ENCODE measurements at places on chromosomes 6 and 20.

- DNase-seq, result peak; percentile 4
These were observed 267.8 kb downstream of the PTPRK start for GRCh38 chr6:128252341-128253176.

DNA sequence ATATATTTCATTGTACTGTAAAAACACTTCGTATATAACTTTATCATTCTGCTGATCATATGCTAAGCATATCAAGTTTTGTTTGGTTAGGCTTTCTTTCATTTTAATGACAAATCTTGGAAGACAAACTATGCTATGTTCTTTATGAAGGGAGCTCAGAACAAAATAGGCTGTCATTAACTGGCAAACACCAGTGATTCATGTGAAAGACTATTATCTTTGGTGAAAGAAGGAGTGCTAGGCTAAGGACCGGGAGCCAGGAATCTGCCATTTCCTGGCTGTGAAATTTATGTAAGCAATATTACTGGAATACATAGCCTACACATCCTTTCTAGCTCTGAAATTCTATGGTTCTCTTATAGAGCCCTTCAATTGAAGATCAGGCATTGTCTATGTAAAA, 136.2 kb upstream of the CCN2 start:
- no peak for DNase-seq

- no peak for DNase-seq
These were observed 169.3 kb downstream of the SLC16A10 start for GRCh38 chr6:111256646-111257045.

DNA sequence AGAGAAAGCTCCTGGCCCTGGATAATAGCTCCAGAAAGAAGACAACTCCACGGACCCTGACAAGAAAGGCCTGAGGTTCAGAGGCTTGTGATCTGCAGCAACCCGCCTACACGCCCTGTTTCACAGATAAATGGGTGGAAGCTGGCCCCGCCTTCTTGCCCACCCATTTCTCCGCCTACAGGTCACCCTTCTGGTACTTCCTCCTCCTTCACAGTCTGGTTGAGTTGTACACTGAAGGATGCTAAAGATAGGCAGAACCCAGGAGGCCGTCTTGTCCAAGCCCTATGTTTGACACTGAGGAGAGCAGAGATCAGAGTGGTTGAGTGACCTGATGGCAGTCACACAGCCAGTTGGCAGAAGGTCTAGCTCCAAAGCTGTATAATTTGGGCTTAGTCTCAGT, 34.2 kb upstream of the MDGA1 start:
- DNase-seq, result peak; percentile 30

DNA sequence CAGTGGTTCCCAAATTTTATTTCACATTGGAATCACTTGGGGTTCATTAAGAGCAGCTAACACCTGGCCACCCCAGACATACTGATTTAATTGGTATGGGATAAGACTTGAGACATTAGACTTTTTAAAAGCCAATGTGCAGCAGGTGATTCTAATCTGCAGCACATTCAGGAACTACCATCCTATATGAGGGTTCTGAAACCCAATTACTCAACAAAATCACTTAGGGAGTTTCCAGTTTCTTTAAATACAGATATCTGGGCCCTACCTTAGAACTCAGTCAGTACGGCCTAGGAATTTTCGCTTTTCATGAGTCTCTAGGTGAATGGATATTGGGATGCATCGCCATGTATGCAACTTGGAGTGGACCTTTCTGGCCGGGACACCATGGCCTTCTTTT, 24.0 kb upstream of the L3MBTL3 start:
- no peak for DNase-seq

GRCh38 chr20:3323398-3323797, 84.1 kb downstream of the DNAAF9 start:
- DNase-seq, result no peak

DNA sequence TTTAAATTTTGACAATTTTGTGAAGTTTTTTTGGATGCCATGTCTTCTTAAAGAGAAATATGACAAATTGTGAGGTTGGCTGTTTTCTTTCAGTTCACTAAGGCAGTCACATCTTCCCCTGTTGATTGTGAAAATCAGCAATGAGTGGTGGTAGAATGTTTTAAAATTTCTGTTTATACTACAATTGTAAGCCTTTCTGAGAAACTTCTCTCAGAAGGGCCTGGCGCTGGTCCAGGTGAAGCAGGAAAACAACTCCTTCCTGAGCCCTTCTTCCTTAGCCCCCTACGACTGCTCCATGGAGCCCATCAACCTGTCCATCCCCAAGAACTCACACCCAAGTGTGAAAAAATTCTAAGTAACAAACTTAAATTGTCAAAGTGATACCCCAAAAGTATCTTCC, 80.6 kb downstream of the SSR1 start:
- no peak for DNase-seq

DNA sequence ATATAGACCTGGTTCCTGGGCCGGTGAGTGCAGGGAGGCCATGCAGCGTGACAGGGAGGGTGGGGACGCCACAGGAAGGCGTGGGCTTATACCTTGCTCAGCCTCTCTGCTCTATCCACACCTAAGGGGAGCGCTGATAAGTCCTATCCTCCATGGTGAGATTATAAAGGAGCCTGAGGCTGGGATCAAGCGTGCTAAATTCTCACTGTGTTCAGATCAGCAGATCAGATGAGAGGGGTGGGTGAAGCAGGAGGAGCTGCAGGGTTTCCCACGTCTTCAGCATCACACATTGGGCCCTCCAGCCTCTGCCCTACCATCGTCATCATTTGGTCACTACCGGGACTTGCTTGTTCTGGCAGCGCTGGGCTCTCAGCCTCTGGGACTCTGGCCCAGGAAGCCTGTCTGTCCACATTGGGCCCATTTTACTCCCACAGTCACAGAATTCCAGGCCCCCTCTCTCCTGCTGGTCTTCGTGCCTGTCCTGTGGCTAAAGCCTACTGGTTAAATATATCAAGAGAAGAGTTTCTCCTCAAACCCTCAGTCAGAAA, 29.1 kb upstream of the PDE10A start:
- no peak for DNase-seq

DNA sequence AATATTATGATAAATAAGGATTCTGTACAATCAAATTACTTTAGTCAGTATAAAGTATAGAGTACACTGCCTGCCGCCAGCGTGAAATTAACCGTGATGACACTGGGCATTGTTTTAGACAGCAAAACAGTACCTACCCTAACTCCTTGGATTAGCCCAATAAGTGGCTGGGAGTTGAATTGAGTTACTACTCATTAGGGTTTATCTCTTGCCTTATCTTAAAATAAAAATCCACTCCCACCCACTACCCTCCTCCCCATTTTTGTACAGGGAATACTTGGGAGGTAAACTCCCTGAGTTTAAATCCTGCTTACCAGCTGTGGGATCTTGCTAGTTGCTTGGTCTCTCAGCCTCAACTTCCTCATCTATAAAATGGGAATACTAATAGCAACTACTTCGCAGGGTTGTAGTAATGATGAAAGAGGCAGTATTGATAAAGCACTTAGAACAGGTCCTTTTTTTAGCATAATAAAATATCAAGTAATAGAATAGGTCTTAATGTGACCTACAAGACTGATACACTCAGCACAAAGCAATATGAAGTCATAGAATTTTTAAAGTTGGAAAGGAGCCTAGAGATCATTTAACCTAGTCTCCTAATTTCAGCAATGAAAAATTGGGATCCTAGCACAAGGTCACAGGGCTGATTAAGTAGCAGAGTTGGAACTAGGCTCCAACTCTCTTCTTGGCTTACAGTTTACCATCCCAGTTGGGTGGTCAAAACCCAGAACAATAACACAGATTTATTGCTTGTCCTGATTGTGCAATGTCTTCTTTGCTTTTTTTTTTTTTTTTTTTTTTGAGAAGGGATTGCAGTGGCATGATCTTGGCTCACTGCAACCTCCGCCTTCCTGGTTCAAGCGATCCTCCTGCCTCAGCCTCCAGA, 23.8 kb downstream of the PHACTR2 start:
- DNase-seq, result no peak

GRCh38 chr20:46341074-46342009, 33.0 kb upstream of the CDH22 start:
- no peak for DNase-seq

DNA sequence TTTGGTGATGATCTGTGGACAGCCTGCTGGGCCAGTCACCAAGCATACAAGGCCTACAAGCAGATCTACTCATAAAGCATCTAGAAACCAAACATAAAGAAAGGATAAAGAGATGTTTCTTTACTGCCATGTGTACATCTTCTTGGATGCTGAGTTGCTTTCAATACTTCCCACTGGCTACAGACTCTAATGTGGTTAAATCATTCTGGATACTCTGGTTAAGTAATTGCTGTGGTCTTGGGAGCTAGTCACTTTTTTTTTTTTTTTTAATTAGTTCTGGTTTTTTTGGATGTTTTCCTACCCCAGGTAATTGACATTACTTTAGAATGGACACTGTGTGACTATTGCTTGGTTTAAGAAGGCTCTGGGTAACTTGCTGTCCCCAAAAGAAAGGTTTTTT, 215.4 kb upstream of the RUNX2 start:
- no peak for DNase-seq

DNA sequence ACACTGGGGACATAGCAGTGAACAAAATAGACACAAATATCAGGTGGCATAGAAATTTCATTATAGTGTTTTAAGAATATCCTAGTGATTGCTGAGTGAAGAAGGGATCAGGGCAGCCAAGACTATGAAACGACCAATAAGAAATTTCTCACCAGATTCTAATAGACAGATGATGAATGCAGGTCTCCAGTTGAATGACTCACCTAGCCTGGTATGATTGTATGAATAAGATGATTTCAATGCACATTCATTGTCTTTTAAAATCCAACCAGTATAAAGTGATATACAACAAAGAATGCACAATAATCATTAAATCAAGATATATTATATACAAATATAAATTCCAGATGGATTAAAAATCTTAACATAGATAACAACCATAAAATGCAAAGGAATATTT, 124.5 kb upstream of the TENT5A start:
- DNase-seq, result no peak

GRCh38 chr6:115485400-115485799, 575.3 kb downstream of the FRK start:
- DNase-seq, result no peak

DNA sequence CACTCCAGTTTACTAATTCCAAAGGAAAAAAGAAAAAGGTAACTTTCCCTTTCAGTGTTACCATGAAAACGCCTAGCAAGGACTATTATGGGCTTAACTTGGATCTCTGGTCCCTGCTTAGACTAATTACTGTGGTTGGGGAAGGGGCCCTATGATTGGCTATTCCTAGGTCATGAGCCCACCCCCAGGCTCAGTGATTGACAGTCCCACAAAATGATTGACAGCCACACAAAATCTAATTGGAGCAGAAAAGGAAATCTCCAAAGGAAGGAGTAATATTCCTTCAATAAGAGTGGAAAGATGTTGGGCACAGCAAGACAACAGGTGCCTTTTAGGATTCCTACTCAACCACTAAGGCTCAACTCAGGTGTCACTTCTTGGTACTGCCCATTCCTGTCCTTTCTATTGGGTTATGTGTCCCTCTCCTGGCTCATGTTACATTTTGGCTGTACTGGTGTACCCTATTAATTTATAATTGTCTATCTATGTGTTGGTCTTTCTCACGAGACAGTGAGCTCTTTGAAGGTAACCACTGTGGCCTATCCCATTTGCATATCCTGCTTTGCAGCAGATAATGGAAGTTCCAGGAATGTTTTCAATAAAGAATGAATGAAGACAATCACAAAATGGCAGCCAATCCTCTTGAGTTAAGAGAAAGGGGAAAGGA, 5.5 kb upstream of the UTRN start:
- DNase-seq, result no peak

GRCh38 chr20:50224531-50225255, 34.1 kb downstream of the CEBPB start:
- DNase-seq, result no peak

GRCh38 chr20:4605166-4605565, 116.5 kb upstream of the PRND start:
- no peak for DNase-seq

GRCh38 chr6:6412700-6413099, 92.2 kb upstream of the F13A1 start:
- no peak for DNase-seq

DNA sequence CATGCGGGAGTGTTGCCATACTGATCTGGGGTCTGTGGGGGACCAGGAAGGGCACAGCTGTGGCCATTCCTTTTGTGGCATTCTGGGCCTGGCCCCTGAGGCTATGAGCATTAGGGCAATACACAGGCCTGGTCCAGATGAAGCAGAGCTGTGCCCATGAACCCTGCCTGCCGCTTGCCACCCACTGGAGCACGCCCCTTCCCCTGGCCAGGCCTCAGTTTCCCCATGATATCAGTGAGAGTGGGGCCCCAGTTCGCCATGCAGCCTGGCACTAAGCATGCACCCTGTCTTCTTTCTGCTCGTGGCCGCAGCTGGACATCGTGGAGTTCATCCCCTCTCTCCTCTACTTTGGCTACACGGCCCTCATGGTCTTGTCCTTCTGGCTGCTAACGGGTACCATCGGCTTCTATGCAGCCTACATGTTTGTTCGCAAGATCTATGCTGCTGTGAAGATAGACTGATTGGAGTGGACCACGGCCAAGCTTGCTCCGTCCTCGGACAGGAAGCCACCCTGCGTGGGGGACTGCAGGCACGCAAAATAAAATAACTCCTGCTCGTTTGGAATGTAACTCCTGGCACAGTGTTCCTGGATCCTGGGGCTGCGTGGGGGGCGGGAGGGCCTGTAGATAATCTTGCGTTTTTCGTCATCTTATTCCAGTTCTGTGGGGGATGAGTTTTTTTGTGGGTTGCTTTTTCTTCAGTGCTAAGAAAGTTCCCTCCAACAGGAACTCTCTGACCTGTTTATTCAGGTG, 42.4 kb downstream of the PLAGL2 start:
- no peak for DNase-seq

- DNase-seq, result no peak
These were observed 67.3 kb downstream of the ATP9A start for GRCh38 chr20:51700809-51701285.

DNA sequence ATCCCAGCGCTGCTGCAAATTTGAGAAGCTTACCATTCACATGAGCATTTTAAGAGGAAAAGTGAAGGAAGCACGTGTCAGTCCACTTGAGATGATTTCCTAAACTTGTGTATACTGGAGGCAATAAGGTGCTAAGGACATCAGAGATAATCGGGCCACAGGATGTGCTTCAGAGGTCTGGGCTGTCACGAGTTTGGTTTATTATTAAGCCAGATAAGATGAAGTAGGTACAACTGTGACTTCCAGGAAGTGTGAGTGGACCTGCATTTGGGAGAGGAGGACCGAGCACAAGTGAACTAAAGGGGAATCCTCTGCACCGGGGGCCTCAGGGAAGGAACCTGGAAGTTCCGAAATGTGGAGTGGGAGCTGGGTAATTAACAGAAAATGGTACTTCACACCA, 1.4 kb downstream of the SAMD5 start:
- DNase-seq, result no peak

DNA sequence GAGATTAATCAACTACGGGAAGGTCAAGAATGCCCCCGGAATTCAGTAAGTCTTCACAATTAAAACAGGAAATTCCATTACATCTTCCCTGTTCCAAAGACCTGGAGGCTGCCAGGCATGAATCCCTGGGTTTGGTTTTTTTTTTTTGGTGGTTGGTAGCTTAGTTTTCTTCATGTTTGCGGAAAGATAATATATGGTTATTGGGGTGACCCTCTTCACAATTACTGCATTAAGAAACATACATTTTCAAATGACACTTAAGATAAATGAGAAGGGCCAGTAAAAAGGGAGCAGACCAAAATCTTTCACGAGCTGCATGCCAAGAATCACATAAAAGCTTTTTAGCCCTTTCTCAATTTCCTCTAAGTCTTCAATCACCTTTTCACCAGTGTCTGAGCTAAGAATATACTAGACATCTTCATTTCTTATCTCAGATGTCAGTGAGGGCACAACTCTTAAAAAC, 64.0 kb downstream of the KIF13A start:
- no peak for DNase-seq
